GM04503 (cell line): ENCODE measurements at places on chromosomes 4 and X.
A peak's percentile ranks its signal among the peaks of the same experiment; 100 is the strongest.

DNA sequence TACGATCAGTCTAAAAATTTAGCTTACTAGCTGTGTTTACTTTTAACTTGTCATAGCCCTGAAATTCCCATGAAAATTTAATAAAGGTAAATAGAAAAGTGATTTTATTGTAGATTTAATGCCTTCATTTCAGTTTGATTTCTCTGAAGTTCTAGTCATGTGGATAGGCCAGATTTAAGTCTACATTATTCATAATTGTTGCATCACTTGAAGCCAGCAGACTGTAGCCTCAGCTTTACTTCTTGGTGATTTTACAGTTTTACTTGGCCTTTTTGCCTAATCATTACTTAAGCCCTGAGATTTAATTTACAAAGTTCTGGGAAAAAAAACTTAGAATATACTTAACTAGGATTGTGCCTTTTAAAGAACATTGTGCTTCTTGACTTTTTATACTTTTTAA, 73.5 kb upstream of the FHDC1 start:
- no peak for DNase-seq

DNA sequence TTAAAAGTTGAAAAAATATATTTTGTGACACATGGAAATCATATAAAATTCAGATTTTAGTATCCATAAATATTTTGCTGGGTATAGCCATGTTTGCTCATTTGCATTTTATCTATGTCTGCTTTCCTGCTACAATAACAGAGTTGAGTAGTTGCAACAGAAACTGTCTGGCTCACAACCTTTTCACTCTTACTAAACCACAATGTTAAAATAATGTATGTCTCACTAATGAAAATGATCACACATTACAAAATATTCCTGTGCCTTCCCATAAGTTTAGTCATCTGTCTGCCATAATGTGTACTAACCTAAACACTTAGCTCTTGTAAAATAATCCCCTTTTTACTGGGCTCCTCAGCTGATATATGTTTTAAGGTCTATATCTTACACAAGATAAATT, 174.0 kb upstream of the PRPS2 start:
- no peak for DNase-seq

GRCh38 chr4:61505773-61506685, 305.9 kb downstream of the ADGRL3 start:
- no peak for DNase-seq

GRCh38 chrX:367866-368265, 18.8 kb downstream of the PPP2R3B start:
- no peak for DNase-seq

GRCh38 chrX:17500145-17500579, 125.2 kb downstream of the NHS start:
- peak; percentile 68 for DNase-seq

DNA sequence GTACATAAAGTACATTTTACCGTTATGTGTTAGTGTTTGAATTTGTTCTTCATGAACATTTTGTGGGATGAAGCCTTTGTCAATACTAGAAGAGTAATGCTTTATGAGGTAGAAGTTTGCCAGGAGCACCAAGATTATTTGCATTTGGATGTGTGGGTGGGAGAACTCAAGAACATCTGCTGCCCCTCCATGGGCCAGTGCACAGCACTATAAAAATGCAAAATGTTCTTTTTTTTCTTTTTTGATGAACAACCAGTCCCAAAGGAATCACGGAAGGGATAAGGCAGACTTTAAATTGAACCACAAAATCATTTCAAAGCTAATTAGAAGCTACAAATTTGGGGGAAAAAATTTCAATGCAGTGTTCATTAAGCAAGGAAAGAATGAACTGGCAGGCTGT, 300.3 kb upstream of the NWD2 start:
- DNase-seq: no peak

- DNase-seq: no peak
Observed at GRCh38 chr4:123593655-123594054, 197.1 kb downstream of the SPRY1 start.

DNA sequence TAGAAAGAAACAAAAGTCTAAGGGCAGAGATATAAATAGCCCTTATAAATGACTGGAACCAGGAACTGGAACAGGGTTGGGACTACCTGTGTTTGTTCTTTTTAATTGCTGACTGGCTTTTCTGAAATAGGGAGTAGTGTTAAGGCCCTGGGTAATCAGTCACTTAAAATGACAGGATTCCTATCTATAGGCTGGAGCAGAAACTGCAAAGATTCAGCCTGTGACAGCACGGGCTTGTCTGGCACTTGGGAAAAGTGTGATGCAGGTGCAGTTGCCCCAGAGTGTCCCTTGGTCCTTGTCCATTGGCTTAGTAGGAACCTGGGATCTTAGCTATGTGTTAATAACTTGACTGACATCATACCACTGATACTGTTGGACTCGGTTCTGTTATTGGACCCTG, 14.7 kb upstream of the PLAC8 start:
- no peak for DNase-seq

DNA sequence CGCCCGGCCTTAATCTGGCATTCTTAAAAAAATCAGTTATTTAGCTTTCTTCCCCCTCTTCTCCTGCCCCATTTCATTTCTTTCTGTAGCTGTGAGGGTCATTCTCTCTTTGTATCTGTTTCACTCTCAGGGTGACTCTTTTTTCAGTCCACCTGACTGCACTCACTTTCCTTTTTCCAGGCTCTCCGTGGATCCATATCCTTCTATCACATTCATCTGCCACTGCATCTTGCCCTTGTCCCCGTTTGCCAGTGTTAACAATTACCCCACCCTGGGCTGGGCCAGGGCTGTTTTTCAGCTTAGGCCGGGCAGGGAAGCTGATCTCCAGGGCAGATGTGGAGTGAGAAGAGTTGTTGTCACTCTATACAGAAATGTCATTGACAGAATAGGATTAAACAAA, 7.7 kb downstream of the FHL1 start:
- no peak for DNase-seq

- no peak for DNase-seq
Observed at GRCh38 chrX:134898440-134898839, 92.4 kb upstream of the SMIM10 start.

- DNase-seq: no peak
Observed at GRCh38 chrX:11648705-11649519, 16.8 kb downstream of the ARHGAP6 start.

GRCh38 chr4:33187035-33187434, 2466.9 kb downstream of the PCDH7 start:
- no peak for DNase-seq

DNA sequence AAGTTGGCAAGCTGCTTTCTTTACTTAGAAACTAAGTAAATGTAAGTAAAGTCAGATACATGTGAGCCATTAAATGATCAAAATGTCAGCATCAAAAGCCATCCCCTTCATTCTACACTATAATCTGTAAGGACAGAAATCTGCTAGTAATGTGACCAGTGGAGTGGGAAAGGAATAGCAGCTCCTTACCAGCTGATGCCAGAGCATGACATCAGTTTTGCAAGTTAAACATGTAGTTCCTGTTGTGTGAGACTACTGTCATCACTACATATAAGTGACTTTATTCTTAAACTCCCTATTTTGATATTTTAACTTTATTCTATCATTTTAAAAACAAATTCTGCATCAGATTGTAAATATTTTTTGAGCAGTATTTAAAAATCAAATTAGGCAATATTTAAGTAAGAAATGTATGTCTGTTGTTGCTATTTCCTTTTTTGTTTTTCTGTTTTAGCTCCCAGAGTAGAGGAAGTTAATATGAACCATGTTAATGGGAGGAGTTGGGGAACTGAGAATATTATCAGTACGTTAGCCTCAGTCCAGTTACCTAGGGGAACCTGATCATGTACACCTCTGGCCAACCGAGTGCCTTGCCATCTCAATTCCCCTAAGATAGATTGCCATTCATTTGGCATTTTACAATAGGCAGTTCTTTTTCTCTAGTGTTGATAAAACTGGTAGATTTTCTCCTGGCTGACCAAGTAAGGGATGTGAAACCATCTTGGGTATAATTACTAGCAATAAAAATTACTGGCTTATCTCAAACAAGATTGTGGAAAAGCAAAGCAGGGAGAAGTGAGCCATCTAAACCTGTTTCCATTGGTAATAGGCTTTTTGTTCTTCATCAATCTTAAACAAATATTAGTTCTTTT, 34.7 kb downstream of the CCNI start:
- no peak for DNase-seq

DNA sequence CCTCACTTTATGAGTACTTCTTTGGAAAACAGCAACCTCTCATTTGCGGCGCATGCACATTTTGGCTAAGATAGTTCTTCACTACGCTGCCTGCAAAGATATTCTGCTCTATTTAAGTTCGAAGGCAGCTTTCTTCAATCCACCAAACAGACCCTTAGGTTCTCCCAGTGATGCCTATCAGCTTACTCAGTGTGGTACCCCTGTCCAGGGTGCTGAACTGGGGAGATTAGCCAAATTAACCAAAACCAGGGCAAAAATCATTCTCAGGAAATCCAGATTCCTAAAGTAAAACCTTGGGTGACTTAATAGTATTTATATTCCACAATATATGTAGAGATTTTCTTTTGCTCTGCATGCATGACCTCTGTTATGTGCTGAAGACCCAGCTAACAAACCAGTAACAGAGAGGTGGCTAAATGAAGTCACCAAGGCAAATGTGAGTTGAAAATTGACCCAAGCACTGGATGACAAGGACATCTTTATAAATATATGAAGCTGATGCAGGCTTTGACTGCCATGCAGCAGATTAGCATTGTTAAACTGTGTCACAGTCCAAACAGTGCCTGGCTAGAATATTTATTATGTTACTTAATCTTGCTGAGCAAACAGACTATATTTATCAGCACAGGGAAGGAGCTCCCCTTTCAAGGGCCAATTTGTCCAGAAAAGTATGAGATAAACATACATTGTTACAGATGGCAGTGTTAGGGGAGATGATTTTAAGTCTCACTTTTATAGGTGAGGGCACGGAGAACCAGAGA, 418.2 kb downstream of the STIM2 start:
- DNase-seq: no peak

DNA sequence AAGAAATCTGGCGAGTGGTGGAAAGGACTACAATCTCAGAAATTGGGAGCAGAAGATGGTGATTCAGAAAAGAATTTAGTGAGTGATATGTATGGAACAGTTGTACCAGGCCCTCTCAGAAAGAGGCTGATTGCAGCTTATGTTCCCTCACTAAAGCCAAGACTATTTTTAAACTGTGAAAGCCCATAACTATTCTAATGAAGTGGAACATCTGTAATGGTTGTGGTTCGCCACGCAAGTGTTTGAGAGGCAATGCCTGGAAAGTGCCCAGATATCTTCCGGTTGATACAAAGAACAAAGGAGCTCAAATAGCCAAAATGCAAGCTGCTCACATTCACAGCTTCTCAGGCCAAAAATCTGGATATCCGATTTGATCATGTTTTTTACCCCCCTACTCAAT, 1250.7 kb downstream of the RAPGEF2 start:
- DNase-seq: no peak

GRCh38 chr4:37936889-37937498, 23.2 kb upstream of the PTTG2 start:
- DNase-seq: no peak

GRCh38 chr4:128225148-128225547, 62.5 kb downstream of the PGRMC2 start:
- DNase-seq: no peak

DNA sequence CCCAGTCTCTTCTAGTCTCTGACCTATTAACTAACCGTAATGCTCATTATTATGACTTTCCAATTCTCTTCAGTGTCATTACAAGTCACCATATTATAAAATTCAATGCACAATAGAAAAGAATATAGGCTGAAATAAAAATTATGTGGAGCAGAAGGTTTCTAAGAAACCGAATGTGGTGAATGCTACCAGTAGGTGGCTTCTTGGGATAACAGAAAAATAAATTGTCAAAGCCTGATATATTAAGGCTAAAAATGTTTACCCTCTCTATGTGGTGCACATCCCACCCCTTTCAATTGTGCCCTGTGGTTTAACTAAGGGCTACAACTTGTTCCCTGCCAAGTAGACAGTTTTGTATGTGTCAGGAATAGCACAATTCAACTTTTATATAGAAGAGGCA, 624.6 kb upstream of the TECRL start:
- no peak for DNase-seq

- no peak for DNase-seq
Observed at GRCh38 chrX:113980953-113981352, 602.9 kb upstream of the HTR2C start.

GRCh38 chr4:70298051-70298450, 36.7 kb upstream of the CABS1 start:
- no peak for DNase-seq

- no peak for DNase-seq
Observed at GRCh38 chr4:74858921-74859562, 64.7 kb upstream of the BTC start.

DNA sequence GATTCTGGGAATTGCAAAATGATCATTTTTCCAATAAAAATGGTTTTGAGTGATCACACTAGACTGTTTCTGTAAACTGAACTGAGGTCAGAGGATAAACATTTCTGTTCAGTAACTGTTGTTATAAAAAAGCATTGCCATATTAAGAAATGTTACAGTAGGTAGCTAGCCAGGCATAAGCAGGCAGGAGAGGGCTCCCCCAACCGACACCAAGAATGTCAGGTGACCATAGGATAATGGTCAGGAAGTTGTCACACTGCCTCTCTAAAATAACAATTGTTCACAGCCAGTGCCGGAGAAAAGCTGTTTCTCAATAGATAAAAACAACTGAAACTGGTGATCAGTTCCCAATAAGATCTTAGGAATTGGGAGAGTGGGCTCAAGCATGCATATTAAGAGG, 306.2 kb upstream of the SLIT2 start:
- DNase-seq: no peak

DNA sequence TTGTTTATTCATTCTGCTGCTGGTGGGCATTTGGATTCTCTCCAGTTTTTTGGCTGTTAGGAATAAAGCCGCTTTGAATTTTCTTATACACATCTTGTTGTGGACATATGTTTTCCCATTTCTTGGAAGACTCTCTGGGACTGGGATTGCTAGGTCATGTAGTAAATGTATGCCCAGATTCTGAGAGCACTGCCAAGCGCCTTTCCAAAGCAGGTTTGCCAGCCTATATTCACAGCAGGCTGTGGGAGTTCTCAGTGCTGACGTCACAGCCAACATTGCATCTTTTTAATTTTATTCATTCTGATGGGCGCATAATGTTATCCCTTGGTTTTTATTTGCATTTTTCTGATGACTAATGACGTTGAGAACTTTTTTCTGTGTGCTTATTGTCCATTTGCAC, 24.1 kb downstream of the TMEM271 start:
- DNase-seq: no peak

DNA sequence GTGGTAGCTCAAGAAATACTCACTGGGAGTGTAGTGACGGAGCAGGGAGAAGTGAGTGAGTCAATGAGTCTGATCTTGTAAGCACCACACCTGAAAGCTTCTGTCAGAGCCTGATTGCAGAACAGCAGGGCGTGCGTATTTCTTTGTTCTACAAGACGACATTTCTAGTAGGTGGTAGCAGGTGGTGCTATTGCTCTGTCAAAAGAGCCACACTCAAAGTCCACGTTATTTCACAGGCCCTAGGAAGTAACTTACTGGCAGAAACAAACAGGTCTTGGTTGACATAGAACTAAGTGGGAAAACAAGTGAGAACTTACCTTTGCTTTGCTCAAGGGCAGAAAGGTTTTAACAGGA, 46.4 kb upstream of the SPRY1 start:
- DNase-seq: no peak

DNA sequence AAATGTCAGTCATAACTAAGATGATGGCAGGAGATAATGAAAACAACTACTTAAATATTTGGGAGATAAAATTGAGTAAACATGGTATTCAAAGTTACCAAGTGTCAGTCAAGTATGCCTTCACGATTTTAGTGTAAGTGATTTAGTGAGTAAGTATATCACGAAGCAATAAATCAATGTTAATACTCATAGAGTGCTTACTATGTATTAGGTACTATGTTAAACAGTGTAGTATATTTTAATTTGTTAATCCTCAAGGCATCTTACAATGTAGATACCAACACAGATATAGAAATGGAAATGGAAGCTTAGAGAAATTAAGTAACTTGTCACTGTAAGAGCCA, 59.6 kb downstream of the ANXA3 start:
- no peak for DNase-seq
